ENCODE measurements at places on chromosomes 12 and 14. TPM values are rescaled to one million over a fixed set of nuclear protein-coding genes. Genes with fewer than 3 reads are reported as not detected.

The GPRC5A gene
- total RNA-seq, result 1.3 TPM

The KRT3 gene
- total RNA-seq, result not detected

The PTPRO gene
- 0.57 TPM for total RNA-seq

The GOLGA3 gene
- 36.8 TPM for total RNA-seq

The HPD gene
- 0.48 TPM for total RNA-seq

The OR6C74 gene
- total RNA-seq, result not detected

The CEBPE gene
- not detected for total RNA-seq

The ST8SIA1 gene
- total RNA-seq, result 2.3 TPM

The FGF23 gene
- 0.24 TPM for total RNA-seq

The FGF6 gene
- total RNA-seq, result not detected

- no peak for DNase-seq
Measured at GRCh38 chr12:5593998-5594397, 162.1 kb downstream of the NTF3 start.

- DNase-seq, result no peak
Measured at GRCh38 chr12:26896913-26897312, 40.9 kb downstream of the INTS13 start.

DNA sequence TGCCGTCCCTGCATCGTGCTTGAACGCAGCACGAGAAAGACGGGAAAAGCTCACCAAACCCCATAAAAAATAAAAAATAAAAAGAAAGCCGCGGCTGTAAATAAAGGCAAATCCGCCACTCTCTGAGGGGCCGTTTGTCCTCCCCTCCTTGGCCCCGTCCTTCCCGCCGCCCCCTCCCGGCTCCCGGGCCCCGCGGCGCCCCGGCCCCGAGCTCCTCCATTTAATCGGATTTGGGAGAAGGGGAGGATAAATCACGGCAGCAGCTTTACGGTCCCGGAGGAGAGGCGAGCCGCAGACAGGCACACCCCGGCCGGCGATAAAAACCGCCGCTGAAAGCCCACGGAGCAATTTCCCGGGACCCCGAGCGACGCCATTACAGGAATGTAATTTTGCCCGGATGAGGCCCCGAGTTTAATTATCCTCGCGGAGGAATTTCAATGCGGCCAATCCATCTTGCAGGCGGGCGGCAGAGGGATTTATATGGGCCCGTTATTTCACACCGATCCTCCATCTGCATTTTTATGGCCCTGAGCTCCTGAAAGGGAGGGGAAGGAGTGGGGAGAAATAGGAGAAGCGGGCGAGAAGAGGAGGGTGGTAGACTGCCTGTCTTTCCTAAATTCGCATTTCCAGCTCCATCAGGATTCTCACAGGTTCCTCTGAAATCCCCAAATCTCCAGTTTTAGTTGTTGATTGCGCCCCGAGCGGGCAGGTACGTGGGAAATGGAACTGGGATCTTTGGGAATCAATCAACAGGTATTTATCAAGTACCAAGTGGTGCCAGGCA lies 1.3 kb upstream of the ATP5MC2 start:
- DNase-seq, result peak; percentile 31

DNA sequence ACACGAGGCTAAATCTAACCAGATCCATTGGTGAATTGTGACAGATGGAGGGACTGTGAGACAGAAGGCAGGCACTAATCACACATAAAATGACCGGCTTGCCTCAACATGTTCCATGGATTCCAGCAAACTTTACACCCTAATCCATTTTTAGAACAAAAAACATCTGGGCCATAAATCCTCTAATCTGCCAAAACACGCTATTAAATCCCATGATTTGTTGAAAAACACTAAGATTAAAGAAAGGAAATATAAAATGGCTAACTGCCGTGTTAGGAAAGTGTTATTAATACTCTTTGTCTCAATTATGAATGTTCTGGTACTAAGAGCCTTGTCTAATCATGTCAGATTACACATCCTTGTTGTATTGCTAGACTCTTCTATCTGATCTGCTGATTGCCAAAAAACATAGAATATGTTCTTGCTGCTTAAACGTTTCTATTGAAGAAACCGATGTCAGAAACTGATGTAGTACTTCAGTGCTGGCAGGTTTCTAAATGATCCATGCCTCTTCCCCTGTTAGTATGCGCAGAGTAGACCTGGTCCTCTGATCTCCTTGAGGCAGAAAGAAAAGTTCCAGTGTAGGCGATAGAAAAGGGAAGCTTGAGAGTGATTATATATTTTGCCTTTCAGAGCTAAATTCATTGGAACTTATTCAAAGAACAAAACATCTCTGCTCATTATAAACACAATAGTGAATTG lies 384.9 kb downstream of the SOX5 start:
- DNase-seq, result no peak

DNA sequence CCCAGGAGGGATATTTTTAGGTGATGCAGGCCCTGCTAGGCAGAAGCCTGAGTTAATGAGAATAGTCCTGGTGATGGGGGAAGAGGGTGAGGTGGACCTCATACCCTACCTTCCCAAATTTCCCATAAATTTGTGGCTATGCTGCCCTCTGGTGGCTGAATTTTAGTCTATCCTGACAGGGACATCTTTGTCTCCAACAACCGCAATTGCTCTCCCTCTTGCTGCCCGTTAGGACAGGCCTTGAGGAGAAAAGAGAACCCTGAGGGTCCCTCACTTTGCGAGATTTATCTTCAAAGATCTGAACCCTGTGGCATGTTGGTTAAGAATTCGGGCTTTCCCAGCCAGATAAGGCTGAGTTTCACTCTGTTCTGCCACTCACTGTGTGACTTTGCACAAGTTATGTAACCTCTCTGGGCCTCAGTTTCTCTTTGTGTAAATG lies 9.8 kb upstream of the ZNF385A start:
- DNase-seq, result peak; percentile 80

DNA sequence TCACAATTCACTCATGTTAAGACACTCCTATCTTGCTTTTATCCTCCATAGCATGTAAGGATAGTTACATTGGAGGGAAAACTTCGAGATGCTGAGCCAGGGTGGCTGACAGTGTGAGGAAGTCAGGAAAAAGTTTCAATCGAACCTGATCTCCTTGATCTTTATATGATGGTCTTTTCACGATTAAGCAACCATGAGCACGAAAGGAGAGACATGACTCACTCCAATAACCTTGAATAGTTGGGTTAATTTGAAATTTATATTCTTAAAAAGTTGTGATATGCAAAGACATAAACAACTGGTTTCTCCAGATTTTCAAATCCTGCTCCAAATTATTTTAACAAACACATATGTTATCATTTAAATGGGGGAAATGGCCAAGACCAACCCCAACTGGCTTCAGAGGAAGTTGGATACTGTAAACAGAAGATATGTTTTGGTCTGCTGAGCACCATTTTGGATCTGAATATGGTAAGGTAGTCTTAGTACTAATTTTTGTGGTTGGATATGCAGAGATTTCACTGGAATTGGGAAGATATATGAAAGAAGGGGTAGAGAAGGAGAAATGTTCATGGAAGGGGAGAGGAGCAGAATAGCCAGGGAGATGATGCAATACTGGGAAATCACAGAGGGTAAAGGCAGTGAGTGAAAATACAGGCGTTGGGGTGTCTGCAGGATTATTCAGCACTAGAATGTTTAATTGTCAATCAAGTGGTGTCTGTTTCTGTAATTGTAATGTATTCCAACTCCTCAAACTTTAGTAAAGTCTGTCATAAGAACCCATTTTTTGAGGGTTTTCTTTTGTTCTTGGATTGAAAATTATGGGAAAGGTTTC lies 185.2 kb upstream of the SLC38A2 start:
- no peak for DNase-seq

GRCh38 chr14:74902941-74903705 lies 19.9 kb downstream of the RPS6KL1 start:
- DNase-seq, result no peak

DNA sequence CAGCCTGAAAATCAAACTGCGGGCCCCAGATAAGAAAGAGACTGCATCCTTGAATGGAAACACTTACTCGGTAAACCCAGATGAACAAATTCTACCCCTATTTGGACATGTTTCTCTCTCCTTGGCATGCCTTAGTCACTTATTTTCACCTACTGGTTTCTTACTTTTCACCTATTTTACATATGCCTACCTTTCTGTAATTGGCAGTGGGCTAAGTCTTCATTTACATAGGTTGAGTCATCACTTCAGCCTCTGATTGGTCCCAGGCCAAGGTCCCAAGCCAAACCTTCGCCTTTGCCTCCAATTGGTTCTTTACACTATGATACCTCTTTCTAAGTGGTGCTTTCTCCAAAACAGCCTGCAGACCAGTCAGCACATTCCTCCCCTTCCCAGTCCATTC lies 111.3 kb downstream of the DYRK2 start:
- DNase-seq, result no peak

GRCh38 chr12:130818635-130819576 lies 20.1 kb downstream of the STX2 start:
- peak; percentile 90 for DNase-seq

- no peak for DNase-seq
Measured at GRCh38 chr14:93914278-93914677, 12.9 kb upstream of the FAM181A start.

- no peak for DNase-seq
Measured at GRCh38 chr14:68217791-68218340, 398.3 kb downstream of the RAD51B start.

- DNase-seq, result no peak
Measured at GRCh38 chr14:52259434-52259833, 8.1 kb upstream of the PTGDR start.

GRCh38 chr14:69917287-69917686 lies 38.1 kb downstream of the SMOC1 start:
- no peak for DNase-seq

DNA sequence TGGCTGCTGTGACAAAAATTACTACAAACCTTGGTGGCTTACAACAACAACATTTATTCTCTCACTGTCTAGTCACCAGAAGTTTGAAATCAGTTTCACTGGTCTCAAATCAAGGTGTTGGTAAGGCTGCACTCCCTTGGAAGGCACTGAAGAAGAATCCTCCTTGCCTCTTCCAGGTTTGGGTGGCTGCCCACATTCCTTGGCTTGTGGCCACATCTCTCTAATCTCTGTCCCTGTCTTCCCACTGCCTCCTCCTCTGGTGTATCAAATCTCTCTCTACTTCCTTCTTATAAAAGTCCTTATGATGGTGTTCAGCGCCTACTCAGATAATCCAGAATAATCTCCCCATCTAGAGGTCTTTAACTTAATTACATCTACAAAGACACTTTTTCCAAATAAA lies 31.0 kb downstream of the PLCZ1 start:
- no peak for DNase-seq

DNA sequence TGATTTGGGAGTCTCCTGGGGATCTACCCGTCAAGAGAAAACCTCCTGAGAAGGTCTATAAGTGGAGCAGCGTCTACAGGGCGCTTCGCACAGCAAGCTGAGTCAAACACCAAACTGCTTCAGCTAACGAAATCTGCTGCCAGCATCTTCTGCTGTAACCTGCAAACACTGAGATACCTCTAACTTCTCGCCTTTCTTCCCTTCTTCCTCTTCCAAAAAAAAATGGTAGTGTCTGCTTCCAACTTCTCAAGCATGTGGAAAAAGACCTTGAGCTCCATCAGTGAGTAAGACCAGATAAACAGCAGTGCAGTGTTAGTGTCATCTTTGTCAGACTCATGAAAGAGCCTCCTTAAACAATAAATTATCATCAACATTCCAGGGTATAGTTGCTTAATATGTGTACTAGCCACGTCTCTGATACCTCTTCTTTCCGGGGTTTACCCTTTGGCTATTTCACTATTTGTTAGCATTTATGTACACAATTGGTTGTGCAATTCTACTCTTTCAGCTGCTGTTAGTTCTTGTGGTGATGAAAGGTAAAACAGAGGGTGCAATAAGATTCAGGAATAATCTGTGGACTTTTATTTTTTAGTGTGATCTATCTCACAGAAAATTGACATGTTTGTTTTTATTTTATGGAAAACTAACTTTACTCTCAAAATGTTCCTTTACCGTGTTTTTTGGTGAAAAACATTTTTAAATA lies 81.6 kb downstream of the LLPH start:
- no peak for DNase-seq

DNA sequence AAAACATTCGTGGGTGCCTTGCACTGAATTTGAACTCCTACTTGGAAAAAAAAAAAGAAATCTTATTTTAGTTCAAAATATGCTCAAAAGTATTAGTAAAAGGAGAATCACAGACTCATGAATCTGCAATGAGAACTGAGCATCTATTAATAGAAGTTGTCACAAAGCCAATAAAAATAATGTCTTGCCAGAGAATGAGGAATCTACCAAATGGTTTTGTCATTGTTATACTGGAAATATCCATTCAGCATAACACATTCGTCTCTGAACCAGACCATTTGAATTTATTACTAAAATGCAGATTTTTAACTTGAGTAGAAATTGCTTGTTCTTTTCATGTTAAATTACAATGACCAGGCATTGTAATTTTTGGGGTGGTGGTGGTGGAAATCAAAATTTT lies 11.6 kb upstream of the PTPRB start:
- no peak for DNase-seq

DNA sequence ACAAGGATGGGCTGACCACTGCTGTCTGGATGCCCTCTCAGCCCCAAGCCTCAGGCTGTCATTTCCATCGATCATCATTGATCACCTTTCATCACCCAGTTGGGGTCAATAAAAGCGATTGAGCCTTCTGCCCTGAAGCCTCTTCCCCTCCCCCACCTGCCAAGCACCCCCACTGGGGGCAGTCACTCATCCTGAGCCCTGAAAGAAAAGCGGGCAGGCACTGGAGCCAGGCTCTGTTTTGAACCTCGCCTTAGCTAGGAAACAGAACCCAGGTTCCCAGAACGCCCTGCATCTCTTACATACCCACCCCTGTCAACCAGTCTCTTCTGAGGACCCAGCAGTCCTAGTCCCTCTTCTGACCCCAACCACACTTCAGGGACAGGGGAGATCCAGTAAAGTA lies 5.8 kb downstream of the SMUG1 start:
- DNase-seq, result no peak

DNA sequence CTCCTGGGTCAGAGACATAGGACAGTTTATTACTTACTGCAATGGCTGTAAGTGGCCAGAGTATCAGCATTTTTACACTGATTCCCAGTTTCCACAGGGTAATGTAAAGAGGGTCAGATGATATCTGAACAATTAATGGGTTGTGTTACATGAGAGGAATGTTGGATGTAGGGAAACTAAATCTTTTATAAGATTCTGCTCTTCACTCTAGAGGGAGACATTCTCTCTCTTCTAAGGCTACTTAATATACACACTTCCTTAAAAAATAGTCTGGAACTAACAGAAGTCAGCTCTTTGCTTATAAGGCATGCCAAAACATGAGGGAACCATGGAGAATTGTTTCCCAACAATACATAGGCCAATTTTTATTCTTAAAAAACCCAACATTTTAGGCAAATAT lies 389.8 kb downstream of the ETNK1 start:
- DNase-seq, result no peak

GRCh38 chr12:78420991-78421390 lies 443.6 kb upstream of the SYT1 start:
- DNase-seq, result no peak

- DNase-seq, result no peak
Measured at GRCh38 chr12:29110506-29111442, 38.3 kb upstream of the FAR2 start.

DNA sequence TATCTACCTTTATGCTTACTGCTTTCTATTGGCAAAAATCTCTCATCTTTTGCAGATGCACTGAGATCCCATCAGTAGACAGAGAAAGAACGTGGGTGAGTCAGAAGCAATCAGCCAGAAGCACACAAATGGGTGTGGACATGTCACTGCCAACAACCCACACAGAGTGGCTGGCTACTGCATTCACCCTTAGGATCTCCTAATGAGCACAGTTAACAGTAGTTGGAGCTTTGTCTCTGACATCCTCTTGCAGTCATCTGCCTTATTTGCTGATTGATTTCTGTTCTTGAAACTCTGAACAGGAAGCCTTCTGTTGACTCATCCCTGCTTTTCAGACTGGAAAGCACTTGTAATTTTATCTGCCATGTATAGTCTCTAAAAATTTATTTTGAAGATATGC lies 117.2 kb downstream of the RGS6 start:
- DNase-seq, result no peak
